ENCODE measurements at places on chromosomes 2 and 18.

- DNase-seq: no peak
Observed at GRCh38 chr18:54033052-54033451, 191.4 kb downstream of the MBD2 start.

DNA sequence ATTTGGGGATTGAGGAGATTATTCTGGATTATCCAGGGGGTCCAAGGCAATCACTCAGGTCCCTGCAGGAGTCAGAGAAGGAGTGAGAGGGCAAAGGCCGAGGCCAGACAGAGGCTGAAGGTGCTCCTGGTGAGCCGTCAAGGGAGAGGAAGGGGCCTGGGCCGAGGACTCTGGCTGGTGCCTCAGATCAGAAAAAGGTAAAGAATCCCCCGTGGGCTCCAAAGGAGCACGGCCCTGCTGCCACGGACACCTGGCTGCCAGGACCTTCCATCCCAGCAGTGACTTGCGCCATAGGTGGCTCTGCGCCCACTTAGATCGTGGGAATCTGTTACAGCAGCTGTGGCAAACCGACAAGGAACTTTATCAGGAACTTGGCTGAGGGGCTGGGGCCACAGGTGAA lies 374.8 kb upstream of the MYT1L start:
- DNase-seq: no peak

DNA sequence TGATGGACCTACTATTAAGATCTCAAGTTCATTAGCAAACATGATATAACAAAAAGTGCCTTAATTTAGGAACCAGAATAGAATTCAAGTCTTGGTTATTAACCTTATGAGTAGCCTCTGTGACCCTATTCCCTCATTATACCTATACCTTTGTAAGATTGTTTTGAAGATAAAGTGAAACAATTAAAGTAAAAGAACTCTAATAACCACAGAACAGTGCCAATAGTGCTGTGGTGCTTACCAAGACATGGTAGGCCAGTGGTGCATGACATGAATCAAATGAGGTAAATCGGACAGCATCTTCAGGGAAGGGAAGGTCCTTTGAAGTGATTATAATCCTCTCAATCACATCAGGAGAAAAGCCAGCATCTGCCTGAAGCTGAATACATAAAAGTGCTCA lies 36.4 kb downstream of the METTL4 start:
- DNase-seq: no peak

- no peak for DNase-seq
Observed at GRCh38 chr2:138147796-138148195, 183.5 kb downstream of the HNMT start.

DNA sequence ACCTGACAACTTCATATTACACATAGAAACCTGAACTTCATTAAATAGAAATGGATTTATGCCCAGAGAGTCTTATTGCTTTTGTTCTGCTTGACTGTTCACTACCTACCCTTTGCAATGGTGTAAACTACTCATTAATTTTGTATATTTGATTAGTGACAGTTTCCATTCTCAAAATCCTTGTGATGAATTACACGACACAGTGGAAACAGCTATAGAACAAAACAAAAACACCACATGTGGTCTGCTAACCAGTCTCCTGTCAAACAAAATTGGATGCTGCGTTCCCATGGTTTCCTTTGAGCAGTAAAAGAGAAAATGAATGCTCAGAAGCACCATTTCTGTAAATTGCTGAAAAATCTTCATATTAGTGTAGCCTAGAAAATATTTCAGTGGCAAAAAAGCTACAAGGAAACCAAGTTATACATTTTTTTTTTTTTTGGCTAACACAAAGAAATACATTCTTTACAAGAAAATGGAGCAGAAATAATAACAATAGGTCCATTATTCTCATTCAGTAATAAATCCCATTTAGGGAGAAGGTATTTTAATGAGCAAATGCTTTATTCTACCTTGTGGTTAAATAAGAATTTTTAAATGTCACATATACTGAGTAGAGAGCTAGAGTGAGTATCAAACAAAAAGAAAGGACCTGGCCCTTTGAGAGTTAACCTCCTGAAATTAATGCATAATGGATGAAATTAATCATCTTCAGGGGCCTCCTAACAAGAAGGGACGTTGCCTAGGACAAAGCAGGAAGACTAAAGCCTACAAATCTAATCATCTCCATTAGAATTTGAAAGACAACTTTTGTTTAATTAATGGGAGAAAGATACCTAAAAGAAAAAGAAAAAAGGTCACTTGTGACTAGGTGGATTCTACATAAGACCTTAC lies 355.1 kb upstream of the ZC3H15 start:
- DNase-seq: no peak

DNA sequence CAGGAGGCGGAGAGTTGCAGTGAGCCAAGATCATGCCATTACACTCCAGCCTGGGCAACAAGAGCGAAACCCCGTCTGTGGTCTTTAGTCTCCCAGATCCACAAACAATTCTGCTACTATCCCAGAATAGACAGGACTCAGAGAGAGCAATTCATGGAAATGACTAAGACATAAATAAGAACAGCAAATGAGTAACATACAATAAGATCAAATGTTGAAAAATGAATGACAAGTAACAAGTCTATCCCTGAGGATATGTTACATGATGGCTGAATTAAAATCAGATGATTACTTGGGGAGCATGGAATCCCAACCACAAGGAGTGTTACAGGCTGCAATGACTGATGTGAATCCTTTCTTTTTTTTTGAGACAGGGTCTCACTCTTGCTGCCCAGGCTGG lies 10.3 kb downstream of the ARL5A start:
- no peak for DNase-seq

DNA sequence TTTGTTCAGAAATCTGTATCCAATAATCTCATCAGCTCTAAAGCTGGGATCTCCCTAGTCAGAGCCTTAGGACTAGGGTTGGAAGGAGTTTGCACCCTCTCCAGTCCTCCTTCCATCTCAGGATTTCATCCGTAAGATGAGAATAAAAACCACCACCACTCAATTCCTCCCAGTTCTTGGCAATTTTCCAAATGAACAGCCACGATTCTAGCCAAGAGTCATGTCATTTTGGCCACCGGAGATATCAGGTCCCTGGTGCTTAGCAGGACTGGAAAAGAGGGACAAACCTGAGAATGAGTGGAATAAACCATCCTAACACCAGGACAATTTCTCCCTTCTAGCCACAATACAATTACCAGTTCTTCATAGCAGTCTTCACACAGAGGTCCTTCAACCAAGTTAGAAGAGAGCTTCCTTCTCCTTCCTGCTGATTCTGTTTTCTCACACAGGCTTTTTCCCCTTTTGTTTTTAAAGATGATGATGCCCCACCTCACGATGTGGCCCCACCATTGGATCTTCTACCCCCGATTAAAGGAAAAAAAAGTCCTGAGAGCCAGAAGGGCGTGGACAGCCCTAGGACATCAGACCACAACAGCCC lies 36.2 kb downstream of the KIAA2012 start:
- DNase-seq: no peak

DNA sequence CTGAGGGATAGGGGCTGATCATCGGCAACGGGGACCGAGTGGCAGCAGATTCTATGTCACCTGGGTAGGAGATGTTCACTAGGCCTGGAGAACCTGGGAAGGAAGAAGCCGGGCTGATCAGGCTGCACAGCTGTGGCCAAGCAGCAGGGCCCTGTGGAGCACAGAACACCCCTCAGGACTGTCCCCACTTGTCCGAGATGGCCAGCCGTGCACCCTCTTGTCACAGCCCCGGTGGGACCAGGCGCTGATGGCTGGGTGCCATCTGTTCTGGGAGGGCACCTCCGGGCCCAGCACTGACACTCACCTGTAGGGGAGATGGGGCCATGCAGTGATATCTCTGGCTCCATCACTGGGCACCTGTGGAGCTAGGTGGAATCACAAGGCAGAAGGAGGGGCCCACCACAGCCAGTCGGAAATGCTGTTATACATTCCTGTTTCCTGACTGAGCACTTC lies 217.9 kb upstream of the RAB6C start:
- DNase-seq: no peak

DNA sequence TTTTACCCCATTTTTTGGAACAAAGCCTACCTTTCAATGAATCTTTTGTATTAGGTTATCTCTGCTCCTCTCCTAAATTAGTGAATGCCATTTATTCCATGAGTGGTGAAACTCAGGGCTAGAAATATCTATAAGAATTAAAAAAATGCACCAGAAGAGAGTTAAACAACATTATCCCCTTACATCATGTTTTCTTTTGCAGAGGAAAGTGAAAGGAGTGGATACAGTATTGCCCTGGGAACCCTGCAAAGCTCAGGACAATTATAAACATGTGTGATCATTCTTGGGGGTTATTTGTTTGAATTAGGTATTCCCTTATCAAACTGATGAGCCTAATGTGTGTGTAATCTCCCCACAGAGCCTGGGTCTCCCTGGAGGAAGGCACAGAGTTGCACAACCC lies 559.2 kb downstream of the RNF144A start:
- no peak for DNase-seq

DNA sequence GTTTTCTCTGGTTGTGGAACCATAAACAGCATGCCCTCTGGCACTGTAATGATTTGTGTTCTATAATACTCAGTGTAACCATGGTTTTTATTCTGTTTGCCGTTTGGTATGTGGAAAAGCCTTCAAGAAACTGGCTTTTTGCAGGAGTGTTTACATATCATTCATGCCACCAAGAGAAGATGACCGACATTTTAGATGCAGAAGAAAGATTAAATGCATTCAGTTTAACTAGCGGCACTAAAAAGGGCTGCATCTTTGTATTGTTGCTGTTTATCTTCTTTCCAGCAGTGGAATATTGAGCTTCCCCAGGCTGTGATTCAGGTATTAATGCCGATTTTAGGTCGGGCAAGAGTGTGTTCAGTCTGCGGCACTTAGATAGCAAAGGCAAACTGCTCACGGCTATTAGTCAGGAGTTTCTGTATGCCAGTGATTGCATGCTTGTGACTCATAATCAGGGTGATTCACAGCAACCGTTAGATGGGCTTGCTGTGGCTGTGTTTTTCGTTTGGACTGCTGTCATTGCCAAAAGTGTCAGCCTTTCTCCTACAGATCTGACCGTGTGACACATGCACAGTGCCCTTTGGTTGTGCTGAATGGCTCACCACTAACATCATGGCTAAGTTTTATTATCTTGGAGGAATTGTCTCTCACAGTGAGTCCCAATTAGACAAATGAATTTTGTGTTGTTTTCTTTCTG lies 479.7 kb downstream of the PARD3B start:
- DNase-seq: peak; percentile 35

DNA sequence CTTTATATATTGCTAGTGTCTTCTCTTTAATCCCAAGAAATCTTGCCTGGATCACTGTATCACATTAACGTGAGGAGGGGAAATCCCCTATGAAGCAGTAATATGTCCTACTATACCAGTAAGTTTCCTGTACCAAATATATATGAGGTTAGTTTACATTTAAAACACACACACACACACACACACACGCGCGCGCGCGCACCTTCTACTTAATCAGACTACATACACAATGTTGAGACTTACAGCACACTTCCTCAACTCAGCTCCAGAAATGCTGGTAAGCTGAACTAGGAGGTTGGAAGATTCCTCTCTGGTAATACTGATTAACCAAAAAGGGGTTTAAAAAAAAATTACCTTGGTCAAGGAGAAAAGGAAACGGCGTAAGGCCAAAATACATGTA lies 49.3 kb downstream of the USP34 start:
- DNase-seq: no peak

DNA sequence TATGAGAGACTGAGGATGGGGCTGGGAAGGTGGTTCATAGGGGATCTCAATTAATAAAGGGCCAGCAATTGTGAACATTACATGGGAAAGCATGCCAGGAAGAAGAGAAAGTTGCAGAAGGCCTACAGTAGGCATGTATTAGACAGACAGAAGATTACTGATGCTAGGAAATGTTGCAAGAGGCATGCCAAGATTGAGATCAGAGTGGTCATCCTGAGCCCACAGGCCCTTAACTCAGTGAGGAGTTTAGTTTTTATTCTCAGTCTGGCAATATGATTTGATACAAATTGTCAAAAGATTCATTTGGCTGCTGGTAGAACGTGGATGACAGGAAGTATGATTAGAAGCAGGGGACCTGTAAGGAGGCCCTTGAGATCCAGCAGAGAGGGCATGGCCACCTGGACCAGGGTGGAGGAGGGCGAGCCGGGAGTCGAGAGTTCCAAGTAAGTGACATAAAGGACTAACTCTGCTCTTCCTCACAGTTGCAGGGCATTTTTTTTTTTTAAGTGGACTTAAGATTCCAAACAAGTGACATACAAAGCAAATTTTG lies 54.9 kb downstream of the EPHA4 start:
- no peak for DNase-seq

DNA sequence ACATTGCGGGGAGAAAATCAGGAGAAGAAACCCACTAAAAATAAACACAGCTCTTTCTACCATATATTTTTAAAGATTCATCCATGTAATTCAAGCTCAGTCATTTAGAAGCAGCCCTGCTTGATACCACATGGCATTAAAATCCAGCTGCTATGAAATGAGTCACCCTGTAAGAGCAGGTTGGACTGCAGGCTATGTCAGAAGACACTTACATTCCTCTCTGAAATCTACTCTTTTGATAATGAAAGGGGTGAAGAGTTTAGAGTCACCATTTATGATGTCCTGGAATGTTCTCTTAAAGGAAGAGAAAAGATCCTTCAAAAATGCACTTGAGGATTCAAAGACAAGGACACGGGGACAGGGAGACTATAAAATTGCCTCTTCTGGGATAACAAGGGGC lies 100.6 kb upstream of the APCDD1 start:
- no peak for DNase-seq

GRCh38 chr18:80171054-80171872 lies 62.2 kb downstream of the ADNP2 start:
- peak; percentile 77 for DNase-seq

DNA sequence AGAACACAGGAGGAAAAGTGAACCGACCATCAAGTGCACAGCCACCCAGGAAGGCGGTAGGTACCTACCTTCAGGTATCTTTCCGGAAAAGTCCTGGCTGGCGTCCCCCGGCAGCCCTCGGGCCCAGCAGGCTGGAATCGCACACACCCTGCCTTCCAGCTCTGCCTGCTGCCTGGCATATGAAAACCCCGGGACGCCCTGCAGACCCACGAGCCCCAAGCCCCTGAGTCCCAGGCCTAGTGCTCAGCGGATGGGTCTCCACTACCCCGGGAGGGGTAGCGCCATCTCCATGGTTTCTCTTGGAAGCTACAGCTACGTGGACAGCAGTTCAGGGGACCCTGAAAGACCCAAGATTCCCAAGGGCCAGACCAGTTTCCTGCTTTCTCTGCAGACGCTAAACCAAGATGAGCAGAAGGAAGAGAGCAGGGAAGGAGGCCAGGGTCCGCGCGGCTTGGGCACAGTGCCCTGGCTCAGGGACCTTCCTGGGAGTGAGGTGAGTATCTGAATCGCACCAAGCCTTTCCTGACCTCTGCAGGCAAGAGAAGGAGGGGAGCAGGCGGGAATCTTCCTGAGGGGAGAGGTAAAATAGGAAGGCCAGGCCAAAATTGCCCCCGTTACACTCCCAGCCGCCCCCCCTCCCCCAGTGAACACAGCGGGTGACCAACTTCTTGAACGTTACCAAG lies 80.4 kb downstream of the ARHGEF4 start:
- no peak for DNase-seq

- DNase-seq: no peak
Observed at GRCh38 chr2:195531754-195532153, 125.3 kb upstream of the SLC39A10 start.

- DNase-seq: no peak
Observed at GRCh38 chr2:85319796-85320195, 8.0 kb downstream of the TGOLN2 start.

Data from head of caudate nucleus (tissue), 42 donors.